ENCODE measurements at places on chromosomes 11 and 22. TPM values are rescaled to one million over a fixed set of nuclear protein-coding genes. Genes with fewer than 3 reads are reported as not detected.
A peak's percentile ranks its signal among the peaks of the same experiment; 100 is the strongest.

NRGN gene
- 15.3 TPM for total RNA-seq

DNAL4 gene
- 6.6 TPM for total RNA-seq

AMBRA1 gene
- 30.7 TPM for total RNA-seq

CLMP gene
- not detected for total RNA-seq

PDGFB gene
- 0.13 TPM for total RNA-seq

DNA sequence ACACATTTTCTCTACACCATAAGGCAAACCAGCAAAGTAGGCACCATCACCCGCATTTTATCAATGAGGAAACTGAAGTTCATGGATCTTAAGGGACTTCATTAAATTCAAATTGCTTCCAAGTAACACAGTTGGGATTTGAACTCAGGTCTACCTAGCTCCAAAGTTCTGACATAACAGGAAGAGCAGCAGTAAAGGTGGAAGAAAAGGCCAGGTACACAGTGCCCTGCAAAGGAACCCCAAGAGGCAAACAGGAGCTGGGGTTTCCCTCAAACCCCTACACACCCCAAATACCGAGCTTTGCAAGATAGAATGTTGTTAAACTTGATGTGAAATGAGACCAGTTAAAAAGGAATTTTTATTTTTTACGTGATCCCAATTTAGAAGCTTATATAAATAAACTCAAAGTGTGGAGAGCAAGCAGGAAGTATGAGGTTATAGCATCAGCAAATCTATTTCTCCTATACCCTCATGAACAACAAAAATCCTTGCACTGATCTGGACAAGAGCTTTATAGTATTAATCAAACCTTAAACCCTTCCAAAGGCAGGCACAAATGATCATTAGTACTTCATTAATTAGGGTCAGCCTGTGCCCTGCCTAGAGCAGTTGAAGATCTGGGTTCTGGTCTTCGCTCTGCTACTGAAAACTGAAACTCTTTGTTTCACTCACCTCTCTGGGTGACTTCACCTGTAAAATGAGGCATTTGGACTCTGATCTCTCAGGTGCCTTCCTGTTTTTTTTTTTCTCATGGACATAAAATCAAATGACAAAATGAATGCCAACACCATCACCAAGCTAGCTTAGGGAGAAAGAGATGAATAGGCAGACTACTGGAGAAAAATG is 36.5 kb downstream of the SYTL2 start:
- DNase-seq = no peak

DNA sequence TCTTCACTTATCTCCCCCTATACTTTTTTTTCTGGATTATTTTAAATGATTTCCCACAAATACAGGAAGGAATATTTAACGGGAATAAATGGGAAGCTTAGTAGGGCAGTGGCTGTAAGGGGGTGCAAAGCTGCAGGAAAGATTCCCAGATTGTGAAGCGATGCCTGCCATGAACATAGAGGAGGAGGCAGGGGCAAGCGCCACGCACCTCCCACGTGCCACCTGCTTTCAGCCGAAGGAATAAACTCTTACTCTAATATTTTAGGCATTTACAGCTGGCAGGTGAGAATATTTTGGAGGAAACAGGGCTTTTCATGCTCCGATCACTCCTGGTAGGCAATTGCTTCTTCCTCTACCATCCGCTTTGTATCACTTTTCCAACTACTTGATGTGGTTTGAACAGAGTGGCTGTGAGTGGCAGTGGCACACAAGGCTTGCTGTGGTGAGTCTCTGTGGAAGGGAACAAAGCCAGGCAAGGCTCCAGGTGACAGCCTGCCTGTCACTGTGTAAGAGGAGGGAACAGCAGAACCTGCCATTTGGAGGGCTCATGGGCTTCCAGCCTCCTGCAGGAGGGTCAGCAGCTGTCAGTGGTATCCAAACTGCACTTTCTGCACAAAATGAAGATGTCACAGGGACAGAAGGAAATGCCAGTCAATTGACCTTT is 54.5 kb upstream of the PLET1 start:
- no peak for DNase-seq

DNA sequence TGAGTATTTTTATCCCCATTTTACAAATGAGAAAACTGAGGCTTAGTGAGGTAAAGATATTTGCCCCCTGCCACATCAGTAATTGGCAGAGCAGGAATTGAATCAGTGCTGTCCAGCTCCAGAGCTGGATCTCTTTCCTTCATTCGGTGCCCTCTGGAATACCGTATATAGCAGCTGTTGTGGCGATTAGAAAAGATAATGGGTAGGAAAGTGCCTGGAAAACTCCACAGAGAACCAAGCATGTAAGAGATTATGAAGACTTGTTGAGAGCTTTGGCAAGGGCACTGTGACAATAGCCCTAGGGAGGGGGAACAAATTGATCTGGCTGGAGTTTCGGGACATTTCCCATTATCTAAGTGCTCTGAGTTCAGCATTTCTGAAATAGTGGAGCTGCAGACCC is 82.5 kb upstream of the TEAD1 start:
- DNase-seq = no peak

- DNase-seq = peak; percentile 14
Observed at GRCh38 chr11:5891216-5891800, 1.7 kb upstream of the OR52E5 start.

GRCh38 chr11:18731441-18731840 is 5.5 kb upstream of the IGSF22 start:
- peak; percentile 27 for DNase-seq

DNA sequence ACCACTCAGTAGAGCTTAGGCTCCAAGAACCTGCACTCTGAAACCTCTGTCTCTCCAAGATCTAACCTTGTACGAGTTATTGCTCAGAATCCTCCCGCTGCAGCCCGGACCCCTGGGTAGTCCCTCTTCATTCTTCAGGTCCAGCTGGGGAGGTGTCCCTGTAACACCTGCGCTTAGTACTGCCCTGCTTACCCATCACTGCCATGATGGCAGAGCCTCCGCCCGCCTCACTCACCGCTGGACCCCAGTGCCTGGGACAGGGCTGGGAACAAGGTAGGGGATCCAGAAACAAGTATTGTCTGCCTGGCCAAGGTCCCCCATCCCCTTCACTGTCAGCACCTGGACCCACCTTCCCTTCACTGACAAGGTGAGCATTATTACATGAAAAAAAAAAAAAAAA is 50.3 kb downstream of the THAP12 start:
- DNase-seq = no peak

DNA sequence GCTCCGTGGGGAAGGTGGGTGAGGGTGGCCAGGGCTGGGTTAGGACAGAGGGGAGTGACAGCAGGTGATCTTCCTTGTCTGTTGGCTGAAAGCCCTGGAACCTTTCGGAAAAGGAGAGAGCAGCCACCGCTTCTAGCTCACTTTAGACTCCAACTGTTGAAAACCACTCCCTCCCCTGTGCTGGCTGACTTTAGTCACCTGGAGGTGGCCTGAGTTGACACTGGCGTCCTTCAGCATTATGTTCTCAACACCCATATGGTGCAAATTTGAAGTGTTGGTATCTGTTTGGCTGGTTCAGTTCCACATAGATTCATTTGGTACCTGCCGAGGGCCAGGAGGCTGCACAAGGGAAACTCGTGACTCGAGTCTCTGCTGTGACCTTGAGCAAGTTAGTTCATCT is 28.8 kb downstream of the ZC3H7B start:
- no peak for DNase-seq

Measured in OCI-LY7 (cell line).